ENCODE measurements at places on chromosomes 12 and 14.

- no peak for DNase-seq
Observed at GRCh38 chr14:93544212-93544611, 113.5 kb downstream of the UNC79 start.

GRCh38 chr14:74417611-74418010, 8.4 kb downstream of the SYNDIG1L start:
- no peak for DNase-seq

GRCh38 chr12:6364044-6364374, 11.4 kb downstream of the SCNN1A start:
- no peak for DNase-seq

DNA sequence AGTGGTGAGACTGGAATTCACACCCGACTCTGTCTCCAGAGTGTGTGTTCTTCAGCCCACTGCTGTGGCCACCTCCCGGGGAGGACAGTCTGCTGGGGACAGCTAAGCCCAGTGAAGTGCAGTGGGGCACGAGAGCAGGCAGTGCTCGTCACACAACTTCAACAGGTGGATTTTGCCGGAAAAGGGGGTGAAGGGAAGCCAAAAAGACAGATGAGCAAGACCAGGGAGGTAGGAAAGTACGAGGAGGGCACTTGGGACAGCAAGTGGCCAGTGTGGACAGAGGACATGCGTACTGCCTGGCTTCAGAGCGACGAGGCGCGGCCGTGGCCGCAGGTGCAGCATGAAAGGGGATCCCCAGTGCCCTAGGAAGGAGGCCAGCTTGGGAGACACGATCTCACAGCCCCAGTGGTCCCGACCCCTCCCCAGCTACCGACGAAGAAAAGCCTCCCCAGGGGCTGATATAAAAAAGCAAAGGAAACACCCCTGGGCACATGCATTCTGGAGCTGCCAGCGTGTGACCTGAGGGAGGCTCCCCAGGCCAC, 96.1 kb downstream of the FBXL14 start:
- no peak for DNase-seq

DNA sequence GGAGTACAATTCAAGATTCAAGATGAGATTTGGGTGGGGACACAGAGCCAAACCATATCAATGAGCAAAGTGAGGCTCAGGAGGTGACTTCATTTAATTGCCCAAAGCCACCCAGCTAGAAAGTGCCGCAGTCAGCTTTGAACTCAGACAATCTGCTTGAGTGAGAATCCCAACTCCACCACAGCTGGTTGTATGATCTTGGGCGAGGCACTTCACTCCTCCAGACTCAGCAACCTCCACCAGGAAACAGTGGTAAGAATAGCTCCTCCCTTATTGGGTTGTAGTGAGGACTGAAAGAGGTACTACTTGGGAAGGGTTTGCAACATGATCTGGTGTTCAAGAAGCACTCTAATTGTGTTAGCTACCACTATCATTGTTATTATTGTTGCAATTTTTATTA, 129.2 kb upstream of the RFLNA start:
- DNase-seq = no peak

- DNase-seq = no peak
Observed at GRCh38 chr12:42426746-42427145, 100.8 kb downstream of the PPHLN1 start.

DNA sequence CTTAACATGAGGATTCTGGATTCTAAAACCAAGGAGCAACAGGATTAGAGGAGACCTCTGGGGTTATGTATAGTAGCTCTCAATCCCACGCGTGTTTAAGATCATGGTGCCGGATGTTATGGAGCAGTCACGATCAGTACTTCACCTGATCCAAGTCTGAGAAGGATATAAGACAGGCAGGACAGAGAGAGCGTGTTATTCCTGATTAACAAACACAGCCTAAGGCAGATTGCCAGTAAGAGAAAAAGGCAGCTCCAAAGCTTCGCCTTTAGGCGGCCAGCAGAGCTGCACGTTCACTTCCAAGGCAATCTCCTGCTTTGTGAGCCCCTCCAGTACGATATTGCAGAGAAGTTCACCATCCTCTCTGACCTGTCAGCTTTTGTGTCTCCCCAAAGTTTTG, 5.5 kb downstream of the SETD3 start:
- DNase-seq = no peak

GRCh38 chr12:117080661-117081144, 18.5 kb downstream of the TESC start:
- no peak for DNase-seq

GRCh38 chr12:88471331-88472045, 108.8 kb downstream of the KITLG start:
- no peak for DNase-seq

- DNase-seq = no peak
Observed at GRCh38 chr14:74504412-74504811, 10.8 kb downstream of the ISCA2 start.
